ELR (cell line): ENCODE measurements at places on chromosomes 11 and 22.

GRCh38 chr11:127133061-127133460, 132.5 kb upstream of the KIRREL3 start:
- DNase-seq = no peak

GRCh38 chr22:42296381-42296853, 26.0 kb upstream of the TCF20 start:
- no peak for DNase-seq

DNA sequence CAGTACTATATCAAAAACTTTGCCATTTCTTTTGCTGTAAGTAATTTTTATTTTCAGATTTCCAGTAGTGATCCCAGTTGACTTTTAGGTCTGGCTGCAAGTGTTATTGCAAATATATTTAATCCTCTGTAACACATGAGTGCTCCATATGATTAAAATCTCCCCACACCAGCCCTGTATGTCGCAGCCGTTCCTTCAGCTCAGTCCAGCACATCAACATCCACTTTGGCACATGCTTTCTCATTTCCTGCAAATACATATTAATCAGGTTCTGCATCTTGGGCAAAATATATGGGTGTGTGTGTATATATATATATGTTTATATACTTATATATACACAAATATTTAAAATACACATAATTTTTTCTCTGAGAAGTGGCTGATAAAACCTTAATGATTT, 919.5 kb downstream of the JRKL start:
- DNase-seq = no peak

DNA sequence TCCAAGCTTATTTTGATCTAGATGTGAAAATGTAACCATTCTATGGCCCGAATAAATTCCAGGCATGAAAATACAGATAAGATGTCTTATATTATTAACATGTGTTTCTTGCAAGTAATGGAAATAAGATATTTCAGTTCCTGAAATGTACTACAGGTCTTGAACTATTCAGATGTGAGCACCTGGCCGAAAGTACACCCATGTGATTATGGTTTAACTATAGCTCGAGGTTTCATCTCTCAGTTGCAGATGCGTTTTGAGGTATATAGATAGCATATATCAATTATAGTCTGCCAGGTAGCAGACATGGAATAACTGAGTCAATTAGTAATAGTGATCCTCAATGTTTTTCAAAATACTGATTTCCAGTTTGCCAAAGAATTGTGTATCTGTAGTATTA, 68.3 kb downstream of the DDIAS start:
- DNase-seq = no peak

- DNase-seq = no peak
Measured at GRCh38 chr11:125326126-125326525, 161.6 kb downstream of the PKNOX2 start.

- no peak for DNase-seq
Measured at GRCh38 chr22:20254975-20255946, 12.9 kb downstream of the RTN4R start.
